ENCODE measurements at places on chromosomes 1 and 21.

DNA sequence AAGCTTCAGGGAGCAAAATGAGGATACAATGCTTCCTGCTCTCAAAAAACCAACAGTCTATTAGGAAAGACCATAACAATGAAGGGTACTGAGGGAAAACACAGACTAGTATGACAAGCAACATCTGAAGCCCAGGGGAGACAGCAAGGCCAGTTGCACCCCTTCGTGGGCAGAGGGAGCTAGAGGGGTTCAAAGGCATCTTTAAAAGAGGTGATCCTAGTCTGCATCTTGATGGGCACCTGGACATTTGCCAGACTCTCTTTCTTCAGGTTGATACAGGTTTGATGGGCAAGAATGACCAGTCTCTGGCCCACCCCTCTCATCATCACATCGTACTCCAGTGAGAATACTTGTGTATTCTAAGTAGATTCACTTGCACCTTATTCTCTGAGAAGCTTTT, 177.7 kb downstream of the VAV3 start:
- no peak for DNase-seq

- DNase-seq = no peak
Observed at GRCh38 chr1:100703052-100703451, 16.5 kb upstream of the VCAM1 start.

- DNase-seq = no peak
Observed at GRCh38 chr21:29196670-29197191, 66.3 kb downstream of the MAP3K7CL start.

GRCh38 chr1:180981596-180982387, 40.9 kb downstream of the STX6 start:
- DNase-seq = no peak

DNA sequence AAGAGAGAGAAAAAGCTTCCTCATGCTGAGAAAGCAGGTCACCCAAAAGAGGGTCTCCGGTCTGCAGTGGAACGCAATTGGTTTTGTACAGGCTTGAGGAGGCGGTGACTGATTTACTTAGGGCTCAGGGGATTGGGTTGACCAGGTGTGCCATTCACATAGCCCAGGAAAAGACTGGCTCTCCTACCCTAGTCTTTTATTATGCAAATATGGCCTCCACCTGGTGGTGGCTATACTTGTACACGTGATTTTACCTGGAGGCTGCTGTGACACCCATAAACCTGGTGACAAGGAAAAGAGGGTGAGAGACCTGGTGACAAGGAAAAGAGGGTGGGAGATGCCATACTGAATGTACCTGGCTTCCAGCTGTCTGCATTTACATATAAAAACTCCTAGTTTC, 49.9 kb downstream of the DNTTIP2 start:
- no peak for DNase-seq

DNA sequence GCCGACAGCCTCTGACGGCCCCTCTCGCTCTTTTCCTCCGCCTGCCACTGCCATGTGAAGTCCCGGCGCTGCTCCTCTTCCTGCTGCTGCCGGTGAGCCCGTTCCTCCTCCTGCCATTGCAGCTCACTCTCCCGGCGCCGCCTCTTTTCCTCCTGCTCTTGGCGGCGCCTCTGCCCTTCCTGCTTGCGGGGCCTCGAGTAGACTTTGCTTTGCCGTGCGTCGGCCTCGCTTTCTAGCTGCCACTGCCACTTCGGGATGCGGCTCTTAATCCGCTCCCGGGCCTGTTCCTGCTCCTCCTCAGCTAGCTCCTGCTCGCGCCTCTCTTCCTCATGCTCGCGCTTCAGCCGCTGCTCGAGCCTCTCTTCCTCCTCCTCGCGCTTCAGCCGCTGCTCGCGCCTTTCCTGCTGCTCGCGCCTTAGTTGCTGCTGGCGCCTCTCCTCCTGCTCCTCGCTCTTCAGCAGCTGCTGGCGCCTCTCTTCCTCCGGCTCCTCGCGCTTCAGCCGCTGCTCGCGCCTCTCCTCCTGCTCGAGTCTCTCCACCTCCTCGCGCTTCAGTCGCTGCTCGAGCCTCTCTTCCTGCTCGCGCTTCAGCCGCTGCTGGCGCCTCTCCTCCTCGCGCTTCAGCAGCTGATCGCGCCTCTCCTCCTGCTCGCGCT, 4.3 kb downstream of the TCHH start:
- no peak for DNase-seq

DNA sequence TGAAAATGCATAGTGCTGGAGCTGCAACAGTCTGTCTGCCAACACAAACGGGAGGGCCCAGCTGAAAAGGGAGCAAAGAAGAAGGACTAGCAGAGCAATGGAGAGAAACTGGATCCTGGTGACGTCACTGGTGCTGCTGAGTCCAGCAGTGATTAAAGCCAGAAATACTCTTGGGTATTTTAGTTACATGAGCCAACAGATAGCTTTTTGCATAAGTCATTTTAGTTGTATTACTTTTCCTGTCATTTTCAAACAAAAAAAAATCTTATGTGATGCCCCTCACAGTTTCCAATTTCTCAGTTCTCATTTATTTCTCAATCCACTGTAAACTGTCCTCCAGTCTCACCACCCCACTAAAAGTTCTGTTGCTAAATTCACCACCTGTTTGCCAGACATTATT, 38.7 kb upstream of the NEK7 start:
- DNase-seq = peak; percentile 70

Data from HS-5 (cell line).